ENCODE measurements at places on chromosomes 16 and 17.

- peak; percentile 67 for DNase-seq
Measured at GRCh38 chr16:48054881-48055601, 100.8 kb downstream of the ABCC12 start.

GRCh38 chr17:7476494-7476893 lies 2.9 kb downstream of the ZBTB4 start:
- no peak for DNase-seq

DNA sequence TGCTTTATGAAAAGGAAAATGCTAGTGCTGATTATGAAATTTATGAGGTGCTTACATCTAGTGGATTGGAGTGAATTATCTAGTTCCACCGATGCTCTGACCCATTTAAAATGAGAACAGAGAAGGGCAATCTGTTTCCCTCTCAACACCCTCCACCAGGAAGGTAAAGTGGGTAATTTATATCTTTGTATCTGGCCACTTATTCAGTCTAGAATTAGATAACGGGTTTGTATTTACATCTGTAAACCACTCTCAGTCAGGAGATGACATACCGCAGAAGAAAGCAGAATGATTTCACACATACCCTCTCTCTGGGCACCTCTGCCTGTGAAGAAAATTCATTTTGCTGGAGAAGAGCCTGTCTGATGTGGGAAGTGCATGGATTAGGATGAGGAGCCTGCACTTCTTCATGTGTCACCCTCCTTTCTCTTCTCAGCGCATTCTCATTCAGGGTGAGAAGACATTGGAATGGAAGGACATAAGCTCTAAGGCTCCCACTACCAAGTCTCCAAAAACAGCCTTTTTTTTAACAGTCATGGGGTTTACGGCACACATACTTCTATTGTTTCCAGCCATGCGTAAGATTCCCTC lies 646.7 kb upstream of the SALL1 start:
- DNase-seq, result no peak

GRCh38 chr16:16015849-16016248 lies 66.4 kb downstream of the ABCC1 start:
- no peak for DNase-seq

DNA sequence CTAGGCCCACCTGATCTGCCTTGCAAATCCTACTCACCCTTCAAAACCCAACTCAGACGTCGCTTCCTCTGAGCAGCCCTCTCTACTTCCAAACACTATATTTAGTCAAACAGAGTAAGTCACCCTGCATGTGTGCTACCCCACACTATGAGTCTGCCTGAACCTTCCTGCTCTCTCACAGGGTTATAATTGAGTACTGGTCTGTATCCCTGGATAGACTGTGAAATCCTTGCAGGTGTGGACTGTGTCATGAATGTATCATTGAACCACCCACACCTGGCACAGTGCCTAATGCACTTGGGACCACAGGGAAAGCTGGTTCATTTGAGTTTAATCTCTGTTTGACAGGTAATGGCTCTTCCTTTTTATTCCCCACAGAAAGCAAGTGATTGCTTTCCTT lies 3.4 kb downstream of the FBXO39 start:
- DNase-seq, result no peak

GRCh38 chr16:73262931-73263330 lies 215.0 kb upstream of the ZFHX3 start:
- no peak for DNase-seq

GRCh38 chr17:17832032-17832363 lies 4.8 kb downstream of the SREBF1 start:
- DNase-seq, result no peak

DNA sequence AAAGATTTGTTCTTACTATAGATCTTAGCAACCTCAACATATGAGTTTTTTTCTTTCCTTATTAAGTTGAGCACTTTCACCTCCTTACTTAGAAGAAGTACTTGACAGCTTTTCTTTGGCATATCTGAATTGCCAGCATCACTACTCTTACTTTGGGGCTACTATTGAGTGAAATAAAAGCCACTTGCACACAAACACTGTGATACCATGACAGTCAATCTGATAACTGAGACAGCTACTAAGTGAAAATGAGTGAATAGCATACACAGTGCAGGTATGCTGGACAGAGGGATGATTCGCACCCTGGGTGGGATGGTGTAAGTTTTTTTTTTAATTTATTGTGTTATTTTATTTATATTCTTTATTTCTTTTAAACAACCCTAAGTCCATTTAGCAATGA lies 13.5 kb upstream of the TENT4B start:
- no peak for DNase-seq

GRCh38 chr17:57289613-57290012 lies 33.3 kb downstream of the MSI2 start:
- no peak for DNase-seq

DNA sequence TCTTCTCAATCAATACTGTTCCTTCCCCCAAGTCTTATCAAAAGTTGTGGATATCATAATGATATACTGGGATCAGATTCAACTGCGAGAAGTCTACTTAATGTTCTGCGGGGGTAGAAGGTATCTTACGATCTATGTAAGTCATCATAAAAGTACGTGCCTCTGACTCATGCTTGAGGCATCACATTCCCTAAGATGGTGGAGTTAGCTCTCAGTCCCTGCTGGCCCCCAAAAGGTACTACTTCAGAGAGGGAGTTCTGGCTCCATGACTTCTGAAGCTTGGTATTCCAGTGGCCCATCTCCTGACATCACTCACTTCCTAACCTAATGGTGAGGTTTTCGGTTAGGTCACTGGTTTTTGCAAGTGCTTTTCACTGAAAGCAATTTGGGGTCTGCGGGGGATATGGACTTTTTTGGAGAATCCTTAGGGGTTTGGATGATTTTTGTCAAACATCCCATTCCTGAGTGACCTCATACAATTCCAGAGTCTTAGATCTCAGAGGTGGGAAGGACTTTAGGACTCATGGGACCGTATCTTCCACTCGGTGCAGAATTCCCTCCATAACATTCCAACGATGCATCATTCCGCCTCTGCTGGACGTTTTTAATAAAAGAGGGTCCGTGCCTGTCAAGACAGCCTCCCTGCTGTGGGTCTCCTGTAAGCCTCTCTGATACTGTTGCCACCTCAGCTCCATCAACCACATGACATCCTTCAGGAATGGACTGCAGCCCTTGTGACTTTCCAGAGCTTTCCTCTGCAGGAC lies 74.3 kb downstream of the DYNLRB2 start:
- no peak for DNase-seq

DNA sequence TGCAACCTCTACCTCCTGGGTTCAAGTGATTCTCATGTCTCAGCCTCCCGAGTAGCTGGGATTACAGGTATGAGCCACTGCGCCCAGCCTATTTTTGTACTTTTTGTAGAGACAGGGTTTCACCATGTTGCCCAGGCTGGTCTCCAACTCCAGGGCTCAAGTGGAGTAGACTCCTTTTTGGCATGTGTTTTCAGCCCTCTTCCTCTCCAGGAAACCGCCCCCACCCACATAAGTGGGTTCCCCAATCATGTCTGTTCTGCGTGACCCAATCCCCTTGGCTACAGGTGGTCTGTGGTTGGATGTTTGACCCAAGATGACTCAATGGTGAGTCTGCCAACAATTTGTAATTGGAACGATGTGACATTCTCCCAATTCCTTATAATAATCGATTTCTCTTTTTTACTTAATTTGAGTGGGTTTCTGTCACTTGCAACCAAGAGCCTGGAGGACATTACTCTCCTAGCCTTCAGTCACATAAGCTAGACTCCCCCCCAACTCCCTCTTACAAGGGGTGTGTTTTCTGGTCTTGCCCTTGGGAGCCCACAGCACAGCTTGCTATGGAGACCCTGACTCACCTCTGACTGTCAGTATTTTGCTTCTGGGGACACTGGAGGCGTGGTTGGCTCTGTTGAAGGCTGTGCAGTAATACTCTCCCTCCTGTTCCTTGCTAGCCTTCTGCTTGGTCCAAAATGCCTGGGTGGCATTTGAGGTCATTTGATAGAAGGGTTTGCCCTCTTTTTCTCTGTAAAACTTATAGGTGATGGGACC lies 34.9 kb downstream of the PECAM1 start:
- no peak for DNase-seq

- no peak for DNase-seq
Measured at GRCh38 chr16:72932050-72932449, 115.9 kb downstream of the ZFHX3 start.

- DNase-seq, result no peak
Measured at GRCh38 chr17:4001048-4001590, 36.9 kb upstream of the ATP2A3 start.

DNA sequence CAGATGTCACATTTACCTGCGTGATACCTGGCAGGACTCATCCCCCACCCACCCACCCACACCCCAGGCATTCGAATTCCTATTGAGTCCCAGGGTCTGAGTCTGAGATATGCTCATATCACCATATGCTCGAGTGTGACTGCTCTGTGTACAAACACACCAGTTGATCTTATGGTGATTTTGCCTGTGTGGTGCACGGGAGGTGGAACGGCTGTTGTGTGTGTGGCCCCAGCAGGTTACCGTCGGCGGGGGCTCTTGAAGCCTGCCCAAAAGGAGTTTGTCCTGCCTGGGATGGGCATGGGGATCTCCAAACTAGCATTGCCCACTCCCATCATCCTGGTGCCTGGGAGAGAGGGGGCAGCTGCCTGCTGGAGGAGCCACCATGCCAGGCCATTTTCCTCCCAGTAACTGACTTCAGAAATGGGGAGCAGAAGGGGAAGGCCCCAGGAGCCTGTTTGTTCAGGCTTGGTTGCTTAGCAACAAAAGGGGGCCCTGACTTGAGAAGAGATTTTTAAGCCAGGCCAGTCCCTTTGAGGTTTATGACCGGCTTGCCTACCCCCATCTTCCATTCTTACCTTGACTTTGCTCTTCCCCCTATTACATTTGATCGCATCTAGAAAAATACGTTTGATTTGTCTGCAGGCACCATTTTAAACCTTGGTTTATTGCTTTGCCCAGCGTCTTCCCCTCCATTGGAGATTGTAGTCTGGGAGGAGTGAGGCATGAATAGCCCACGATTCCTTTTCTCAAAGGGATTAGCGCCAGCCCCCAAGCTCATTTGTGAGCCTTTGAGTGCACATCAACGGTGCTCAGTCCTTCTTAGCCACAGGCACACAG lies 217.7 kb downstream of the CCDC182 start:
- DNase-seq, result peak; percentile 27

GRCh38 chr17:81577278-81578000 lies 25.3 kb upstream of the FAAP100 start:
- no peak for DNase-seq

DNA sequence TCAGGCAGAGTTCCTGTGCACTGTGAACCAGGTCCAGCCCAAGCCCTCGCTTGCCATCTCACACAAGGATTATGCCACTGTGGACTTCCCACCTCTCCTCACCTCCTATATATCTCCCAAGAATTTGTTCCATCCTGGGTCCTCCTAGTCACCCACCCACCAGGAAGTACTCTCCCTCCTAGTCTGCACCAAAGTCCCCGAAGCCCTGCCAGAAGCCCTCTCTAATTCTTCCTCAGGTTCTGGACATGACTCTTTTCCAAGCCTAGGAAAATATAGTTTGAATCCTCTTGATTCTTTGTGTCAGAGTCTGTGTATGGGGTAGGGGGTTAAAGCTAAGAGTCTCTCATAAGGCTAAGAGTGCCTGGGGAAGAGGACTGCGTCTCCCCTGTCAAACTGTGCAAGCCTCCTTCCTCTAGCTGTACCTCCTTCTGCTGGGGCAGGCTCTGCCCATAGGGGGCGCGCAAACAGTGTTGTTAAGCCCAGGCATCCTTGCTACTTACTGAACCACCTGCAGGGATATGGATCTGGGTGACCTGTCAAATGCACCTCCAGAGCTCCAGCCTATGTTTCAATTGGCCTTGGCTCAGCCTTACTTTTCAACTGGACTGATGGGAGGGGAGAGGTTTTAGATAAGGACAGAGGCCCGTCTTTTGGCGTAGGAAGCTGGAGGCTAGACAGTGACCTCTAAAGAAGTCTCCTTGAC lies 16.6 kb upstream of the DLX4 start:
- DNase-seq, result no peak

GRCh38 chr16:2243781-2244180 lies 7.5 kb downstream of the DNASE1L2 start:
- no peak for DNase-seq

GRCh38 chr17:60372790-60373483 lies 19.0 kb downstream of the USP32 start:
- DNase-seq, result no peak

- no peak for DNase-seq
Measured at GRCh38 chr16:8914098-8914497, 31.9 kb downstream of the LITAFD start.

- no peak for DNase-seq
Measured at GRCh38 chr17:31564883-31565301, 173.4 kb downstream of the RAB11FIP4 start.

Data from amygdala (tissue), 56 donors.